Breast epithelium (tissue), 4 donors: ENCODE measurements at places on chromosomes 2 and 18.

- no peak for DNase-seq
Measured at GRCh38 chr2:66579186-66580126, 144.5 kb downstream of the MEIS1 start.

DNA sequence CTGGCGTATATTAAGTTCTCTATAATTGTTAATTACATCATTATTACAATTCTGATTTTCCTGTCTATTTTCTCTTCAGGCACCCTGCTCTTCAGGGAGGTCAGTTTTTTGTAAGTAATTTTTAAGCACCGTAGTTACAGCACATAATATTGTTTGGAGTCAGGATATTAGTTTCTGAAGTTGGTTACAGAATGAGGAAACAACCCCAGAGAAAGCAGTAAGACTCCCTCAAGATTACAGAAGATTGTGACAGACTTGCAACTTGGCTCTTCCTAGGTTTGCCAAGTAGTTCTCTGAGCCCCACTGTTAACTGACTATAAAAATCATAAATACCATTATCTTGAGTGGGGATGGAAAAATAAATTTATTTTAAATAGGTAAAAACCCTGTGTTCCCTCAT is 921 bp downstream of the RPE start:
- DNase-seq: no peak

DNA sequence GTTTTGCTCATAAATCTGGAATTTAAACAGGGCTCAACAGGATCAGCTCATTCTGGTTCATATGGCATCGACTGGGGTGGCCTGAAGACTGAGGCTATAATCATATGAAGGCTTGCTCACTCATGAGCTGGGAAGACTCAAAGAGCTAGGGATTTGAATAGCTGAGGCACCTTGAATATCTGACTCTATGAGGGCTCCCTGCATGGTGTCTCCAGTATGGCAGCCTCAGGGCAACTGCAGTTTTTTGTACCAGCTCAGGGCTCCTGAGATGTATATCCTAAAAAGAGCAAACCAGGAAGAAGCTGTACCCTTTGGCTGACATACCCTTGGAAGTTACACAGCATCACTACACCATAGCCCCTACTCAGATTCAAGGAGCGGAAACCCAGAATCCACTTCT is 15.3 kb upstream of the GPR39 start:
- no peak for DNase-seq

- no peak for DNase-seq
Measured at GRCh38 chr2:179239195-179239594, 25.4 kb downstream of the SESTD1 start.

DNA sequence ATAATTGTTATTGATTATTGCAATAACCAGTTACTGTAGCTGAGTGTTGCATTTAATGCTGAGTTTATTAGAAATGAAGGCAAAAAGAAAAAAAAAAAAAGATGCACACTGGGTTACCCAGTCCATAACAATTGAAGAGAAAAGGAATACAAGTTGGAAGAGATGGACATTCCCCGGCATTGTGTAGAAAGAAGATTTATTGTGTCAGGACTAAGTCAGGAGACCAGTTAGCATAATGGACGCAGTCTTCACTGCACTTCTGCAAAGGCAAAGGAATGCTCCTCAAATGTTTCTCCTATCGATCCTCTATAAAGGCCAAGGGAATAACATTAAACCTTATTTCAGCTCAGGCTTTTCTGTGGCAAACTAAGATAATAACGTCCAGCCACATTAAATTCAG is 157.8 kb downstream of the INSIG2 start:
- no peak for DNase-seq

DNA sequence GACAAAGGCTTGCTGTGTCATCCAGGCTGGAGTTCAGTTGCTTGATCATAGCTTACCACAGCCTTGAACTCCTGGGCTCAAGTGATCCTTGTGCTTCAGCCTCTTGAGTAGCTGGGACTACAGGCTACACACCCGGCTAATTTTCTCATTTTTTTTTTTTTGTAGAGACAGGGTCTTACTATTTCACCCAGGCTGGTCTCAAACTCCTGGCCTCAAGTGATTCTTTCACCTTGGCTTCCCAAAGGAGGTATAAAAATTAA is 178.0 kb downstream of the MTCL1 start:
- no peak for DNase-seq

GRCh38 chr18:77057006-77057395 is 75.6 kb downstream of the MBP start:
- no peak for DNase-seq

DNA sequence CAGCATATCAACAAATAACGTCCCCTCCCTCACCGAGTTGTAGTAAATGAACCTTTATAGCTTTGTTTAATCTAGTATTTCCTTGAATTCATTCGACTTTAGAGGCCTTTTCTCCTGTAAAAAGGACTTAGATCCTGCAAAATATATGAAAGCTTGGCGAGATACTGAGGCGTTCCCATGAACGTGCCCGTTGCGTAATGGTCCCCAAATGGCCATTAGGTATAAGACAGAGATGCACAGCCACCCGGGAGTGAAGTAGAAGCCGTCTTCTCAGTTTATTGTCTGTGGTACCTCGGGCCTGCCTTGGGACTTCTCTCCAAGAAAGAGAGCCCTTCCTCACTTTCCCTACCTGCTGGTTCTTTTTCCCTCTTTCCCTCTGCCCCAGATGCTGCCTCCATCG is 310.6 kb downstream of the CELF4 start:
- no peak for DNase-seq

GRCh38 chr2:230127195-230127594 is 58.5 kb upstream of the SLC16A14 start:
- DNase-seq: no peak

GRCh38 chr18:26519114-26519513 is 29.2 kb downstream of the KCTD1 start:
- no peak for DNase-seq

GRCh38 chr2:205682239-205682970 is at the start of gene NRP2:
Gene NRP2 (plus strand): TSS chr2:205682501. CDS start chr2:205683291, 790 bp downstream.
- peak; percentile 79 for DNase-seq

DNA sequence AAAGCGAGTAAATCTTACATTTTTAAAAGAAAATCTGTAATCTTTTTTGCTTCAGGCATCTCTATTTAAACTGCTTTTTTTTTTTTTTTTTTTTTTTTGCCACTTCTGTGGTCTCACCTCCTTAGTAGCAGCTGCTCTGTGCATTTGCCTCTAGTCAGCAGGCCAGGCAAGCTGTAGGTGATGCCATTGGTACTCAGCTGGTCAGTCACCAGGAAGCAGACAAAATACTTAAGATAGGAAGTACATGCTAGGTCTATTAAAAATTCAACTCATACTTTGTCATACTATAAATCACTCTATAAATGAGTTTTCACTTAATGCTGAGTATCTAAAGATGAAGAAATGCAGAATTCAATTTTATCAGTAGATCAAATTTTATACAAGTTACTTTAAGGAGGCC is 83.7 kb downstream of the KYNU start:
- DNase-seq: no peak

- no peak for DNase-seq
Measured at GRCh38 chr2:96665083-96665569, 22.6 kb downstream of the FER1L5 start.

DNA sequence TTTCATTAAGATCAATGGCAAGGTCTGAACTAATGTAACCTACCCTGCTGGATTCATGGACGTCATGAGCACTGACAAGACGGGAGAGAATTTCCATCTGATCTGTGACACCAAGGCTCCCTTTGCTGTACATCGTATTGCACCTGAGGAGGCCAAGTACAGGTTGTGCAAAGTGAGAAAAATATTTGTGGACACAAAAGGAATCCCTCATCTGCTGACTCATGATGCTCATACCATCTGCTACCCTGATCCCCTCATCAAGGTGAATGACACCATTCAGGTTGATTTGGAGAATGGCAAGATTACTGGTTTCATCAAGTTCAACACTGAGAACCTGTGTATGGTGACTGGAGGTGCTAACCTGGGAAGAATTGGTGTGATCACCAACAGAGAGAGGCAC is 82.3 kb upstream of the NDUFV2 start:
- no peak for DNase-seq

GRCh38 chr2:237165405-237166276 is 80.0 kb downstream of the COPS8 start:
- DNase-seq: no peak

DNA sequence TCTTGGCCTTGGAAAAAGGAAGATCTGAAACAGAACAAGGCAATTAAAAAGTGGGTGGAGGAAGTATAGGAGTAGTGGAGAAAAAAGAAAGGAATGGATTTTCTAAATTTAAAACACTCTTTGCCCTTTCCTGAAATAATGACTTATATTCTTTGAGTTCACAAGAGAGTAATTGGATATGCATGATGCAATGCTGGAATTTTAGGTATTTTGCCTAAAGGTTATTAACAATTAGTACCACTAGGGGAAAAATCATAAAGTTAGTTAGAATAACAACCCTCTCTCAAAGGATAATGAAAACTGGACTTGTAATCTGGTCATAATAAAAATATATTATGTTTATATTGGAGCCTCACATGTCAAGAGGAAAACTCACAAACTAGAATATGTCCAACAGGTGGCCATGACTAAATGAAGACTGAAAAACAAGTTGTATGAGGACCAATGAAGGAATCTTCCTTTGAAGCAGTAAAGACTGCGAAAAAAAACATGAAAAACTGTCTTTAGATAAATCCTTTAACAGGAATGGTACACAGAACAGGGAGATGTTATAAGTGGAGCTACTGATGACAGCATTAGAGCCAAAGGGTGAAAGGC is 281.8 kb downstream of the NCKAP5 start:
- no peak for DNase-seq

DNA sequence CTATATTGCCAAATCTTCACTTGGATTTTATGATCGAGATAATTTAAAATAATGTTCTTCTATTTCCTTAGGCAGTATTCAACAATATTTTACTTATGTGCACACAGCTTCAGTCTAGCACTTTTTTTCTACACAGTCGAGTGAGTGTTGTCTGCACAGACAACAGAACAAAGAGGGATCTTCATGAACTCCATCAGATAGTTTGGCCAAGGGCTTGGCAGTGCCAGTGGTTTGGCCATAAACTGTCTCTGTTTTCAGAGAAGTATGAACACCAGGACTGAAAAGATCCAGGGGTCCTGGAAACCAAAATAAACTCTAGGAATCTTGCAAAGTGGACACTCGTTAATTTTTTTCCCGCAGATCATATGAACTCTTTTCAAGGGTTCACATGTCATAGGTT is 547.3 kb downstream of the PLCL1 start:
- no peak for DNase-seq

- DNase-seq: peak; percentile 20
Measured at GRCh38 chr2:9703085-9703678, 72.4 kb upstream of the YWHAQ start.

DNA sequence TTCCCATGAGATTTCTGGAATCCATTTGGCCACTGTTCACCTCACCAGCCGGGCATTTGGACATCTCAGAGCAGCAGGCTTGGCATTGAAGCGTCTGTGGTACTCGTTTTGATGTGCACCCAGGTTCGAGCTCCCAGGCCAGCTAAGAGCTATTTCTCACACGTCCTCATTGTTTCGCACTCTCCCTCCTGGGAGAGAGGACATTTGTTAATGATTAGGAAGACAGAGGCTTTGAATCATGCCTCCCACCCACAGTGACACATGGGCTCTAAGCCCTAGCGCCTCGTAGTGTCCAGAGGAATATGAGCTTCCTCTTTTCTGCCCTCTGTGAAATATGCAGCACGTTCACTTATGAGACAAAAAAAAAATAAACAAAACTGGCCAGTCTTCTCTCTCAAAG is 361.8 kb downstream of the RND3 start:
- no peak for DNase-seq

DNA sequence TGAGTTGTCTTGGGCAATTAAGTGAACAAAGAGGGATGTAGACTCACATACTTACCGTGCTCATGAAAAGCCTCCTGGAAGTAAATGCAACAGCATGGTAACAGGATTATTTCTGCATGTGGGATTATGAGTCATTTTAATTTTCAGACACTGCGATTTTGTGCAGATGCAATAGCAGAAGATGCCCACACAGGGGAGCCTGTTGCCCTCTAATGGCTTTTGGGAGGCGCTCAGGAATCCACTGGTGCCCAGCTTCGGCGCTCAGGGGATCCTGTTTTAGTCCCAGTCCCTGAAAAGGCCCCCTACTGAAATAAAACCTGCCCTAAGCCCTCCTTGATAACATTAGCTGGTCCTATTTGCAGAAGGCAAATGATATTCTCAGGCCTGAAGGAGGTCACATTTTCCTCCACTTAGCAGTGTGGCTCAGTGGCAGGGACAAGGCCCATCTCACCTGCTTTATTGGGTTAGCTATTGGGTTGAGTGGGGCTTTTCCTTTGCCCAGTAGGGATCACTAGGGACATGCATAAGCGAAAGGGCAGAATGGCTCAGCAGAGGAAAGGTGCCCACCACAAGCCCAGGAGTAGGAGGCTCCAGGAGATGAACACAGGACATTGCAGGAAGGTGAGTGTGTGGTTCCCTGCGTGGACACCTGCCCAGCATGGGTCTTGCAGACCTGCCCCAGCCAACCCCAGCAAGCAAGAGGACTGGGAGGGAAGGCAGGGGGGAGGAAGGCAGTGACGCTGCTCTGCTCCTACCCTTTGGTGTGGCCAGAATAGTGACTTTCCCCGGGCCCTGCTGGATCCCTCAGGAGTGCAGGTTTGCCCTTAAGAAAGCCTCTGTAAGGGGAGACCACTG is 26.5 kb upstream of the KCNS3 start:
- DNase-seq: peak; percentile 26

DNA sequence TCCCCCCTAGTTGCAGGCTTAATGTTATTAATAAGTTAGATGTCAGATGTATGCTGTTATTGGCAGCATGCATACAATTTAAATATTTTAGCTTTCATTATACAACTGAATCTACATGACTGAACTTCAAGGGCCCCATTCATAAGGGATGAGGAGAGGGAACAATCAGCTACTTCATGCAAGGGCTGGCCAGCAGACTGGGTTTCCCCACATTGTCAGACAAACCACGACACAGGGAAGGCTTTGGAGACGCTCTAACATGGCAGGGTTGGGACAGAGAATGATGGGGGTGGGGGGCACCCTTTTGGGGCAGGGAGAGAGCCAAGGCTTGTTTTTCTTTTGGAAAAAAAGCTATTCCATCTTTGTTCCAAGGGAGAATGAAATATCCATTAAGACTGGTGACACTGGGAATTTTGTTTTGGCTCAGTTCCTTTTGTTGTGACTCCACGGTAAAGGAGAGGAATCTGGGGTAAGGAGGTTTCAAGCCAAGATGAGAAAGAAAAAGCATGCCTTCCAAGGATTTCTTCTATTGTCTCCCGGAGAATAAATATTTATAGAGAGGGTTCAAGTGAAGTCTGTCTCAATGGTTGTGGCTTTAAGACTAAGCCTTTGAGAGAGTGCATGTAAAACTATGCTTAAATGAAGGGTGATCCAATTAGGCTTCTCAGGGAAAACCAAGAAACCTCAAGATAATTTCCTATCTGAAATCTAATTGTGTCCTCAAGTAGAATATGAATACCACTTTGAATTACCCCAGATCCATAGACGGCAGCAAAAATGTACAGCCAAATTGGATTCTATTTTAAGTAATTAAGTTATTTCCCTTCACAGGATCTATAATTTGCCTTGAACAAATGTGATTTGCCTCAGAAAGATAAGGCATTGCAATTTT is 5.4 kb downstream of the CXCR4 start:
- DNase-seq: no peak

DNA sequence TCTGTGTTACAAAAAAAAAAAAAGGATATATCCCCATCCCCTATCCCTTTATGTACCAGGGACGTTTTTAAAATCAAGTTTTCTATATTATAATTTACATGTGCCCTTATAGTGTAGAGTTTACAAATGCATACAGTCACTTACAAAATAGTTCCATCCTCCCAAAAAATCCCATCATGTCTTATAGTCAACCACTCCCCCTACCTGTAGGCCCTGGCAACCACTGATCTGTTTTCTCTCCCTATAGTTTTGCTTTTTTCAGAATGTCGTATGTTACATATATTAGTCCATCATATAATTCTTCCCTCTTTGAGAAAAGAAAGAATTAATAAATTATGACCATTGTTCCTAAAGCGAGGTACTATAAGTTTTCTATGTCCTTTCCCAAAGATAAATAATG is 17.8 kb downstream of the CFAP210 start:
- no peak for DNase-seq
